Stimulated activated CD8-positive, alpha-beta memory T cell treated with anti-CD3 and anti-CD28 coated beads, Interleukin-4, amount 100 ng/mL, for 1 hour (primary cell): ENCODE measurements at places on chromosomes 12 and 14.

DNA sequence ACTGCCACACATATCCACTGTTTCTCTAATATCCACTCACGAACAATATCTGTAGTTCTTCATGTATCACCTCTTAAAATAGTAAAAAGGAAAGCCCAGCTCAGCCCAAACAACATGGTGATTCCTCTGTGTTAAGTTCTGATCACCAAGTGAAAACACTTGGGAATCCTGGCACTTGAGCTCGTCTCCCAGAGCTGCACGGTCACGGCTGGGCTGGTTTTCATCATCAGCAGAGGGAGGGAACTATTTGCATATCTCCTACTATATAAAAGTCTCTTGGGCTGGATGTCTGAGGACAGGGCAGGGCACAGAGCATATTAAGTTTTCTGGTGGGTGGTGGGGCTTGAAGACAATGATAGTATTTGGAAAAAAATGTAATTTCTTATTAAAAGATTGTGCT is 870.6 kb downstream of the TMEM121 start:
- no peak for DNase-seq

DNA sequence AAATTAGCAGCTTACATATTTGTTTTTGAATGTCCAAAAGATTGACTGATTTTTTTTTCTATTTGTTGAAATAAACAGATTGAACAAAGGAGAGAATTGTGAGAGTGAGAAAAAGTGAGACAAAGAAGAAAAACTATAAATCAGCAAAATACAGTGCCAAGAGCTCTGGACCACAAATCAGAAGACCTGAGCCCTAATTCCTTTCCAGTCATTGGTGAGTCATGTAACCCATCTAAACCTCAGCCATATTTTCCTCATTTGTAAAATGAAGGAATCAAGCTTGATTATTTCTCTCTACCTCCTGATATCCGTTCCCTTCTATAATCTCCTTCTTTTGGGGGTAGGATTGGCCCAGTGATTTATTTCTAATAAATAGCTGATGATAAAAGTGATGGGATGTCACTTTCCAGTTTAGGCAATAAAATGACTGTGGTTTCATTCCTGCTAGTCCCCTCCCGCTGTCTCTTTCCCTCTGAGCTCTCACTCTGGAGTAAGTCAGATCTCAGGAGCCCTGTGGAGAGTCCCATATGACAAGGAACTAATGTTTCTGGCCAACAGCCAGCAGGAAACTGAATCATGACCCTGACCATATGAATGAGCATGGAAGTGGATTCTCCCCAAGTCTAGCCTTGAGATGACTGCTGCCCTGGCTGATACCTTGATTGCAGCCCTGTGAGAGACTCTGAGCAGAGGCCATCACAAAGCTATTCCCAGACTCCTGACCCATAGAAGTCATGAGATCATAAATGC is 218.9 kb downstream of the ACSS3 start:
- no peak for DNase-seq

GRCh38 chr12:88411689-88412088 is 168.6 kb downstream of the KITLG start:
- no peak for DNase-seq

DNA sequence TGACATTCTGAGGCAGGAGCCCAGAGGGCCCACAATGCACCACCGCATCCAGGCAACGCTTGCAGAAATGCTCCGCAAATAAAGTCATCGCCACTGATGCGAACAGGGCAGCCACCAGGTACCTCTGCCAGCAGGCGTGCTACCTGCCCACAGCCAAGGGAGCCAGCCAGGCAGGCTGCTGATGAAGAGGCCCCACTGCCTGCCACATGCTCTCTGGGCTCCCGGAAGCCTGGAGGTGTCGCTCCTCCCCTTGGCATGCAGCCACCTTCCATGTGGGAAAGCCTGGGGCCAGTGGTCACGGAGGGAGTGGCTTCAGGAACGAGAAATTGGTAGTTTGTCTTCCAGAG is 14.7 kb downstream of the GPR132 start:
- no peak for DNase-seq

DNA sequence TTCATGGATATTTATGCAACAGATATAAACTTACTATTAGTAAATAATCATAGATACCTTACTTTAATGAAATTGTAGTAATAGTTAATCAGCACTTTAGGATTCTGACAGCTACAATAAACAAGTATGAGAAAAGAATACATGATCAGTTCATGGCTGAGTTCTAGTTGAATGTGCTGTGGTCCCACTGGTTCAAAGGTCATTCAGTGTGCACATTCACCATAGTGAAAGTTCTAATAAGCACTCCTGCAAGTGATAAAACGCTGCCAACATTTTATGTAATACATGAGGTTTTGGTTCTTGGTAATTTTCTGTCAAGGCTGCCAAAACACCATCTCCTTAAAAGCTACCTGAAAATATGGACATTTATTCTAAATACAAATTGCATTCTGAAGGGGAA is 92.6 kb downstream of the NUMB start:
- no peak for DNase-seq

- peak; percentile 51 for DNase-seq
Observed at GRCh38 chr12:111438481-111438880, 32.8 kb downstream of the SH2B3 start.

DNA sequence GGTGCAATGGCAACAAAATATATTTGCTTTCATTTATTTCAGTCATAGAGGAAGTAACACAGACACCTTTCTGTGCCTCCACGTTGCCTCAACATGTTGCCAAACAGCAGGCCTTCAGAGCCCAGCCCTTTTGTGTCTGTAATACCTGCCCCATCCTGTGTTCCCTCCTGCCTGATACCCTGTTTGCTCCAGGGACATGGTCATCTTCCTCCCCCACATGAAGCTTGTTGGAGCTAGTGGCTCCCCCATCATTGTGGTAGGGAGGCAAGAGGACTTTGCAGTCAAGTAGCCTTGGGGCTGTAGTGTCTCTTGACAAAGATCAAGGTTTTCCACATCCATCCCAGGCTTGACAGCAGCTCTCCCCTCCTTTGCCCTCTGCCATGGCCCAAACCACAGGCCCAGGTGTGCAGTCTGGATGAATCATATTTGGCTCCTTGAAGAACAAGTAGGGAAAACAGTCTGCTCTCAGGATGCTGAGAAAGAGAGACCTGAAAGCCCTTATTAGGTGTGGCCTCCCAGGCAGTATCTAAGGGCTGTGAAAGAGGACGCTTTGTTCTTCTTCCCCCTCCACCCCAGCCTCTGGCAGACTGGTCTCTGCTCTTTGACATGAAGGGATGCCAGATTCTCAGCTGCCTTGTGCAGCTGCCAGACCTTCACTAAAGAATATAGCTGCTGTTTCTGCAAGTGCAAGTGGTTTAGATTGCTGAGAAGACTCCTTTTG is 329.0 kb downstream of the C12orf75 start:
- no peak for DNase-seq

DNA sequence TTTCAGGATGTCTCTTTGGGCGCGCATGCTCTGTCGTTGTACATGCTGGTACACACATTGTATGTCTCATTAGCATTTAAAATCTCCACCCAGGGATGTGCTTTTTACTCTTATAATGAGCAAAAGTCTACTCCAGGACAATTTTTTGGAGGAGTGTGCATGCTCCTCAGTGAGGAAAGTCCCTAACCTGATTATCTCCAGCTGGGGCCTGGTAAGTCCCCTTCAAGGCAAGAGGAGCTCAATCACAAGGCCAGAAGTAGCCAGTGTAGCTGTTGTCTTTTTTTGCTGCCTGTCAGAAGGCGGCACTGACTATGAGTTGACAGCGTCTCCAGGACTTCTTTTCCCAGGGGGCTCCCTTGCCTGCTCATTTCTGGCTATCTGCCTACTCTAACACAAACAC is 218.3 kb upstream of the CNTN1 start:
- DNase-seq, result no peak

DNA sequence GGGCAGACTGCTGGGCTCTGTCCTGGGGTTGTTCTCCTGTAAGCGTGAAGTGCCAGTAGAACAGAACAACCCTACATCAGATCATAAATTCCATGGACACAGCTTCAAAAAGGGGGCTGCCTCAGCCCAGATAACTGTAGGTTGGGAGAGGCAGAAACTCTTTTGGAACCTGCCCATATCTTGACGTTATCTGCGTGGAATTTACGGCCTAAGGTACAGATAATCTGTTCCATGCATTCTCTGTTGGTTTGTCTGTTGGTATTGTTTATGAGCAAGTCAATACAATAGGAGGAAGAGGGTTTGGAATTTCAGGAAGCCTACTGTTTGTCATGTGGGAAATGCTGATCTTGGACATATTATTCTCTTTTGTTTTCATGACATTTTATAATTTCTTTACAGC is 36.7 kb downstream of the SLC25A47 start:
- no peak for DNase-seq

GRCh38 chr14:68627868-68628604 is 164.8 kb downstream of the ZFP36L1 start:
- DNase-seq, result peak; percentile 45

GRCh38 chr14:104105822-104106470 is 20.4 kb downstream of the ASPG start:
- no peak for DNase-seq

GRCh38 chr14:91264151-91265150 is 19.9 kb upstream of the GPR68 start:
- DNase-seq, result no peak

DNA sequence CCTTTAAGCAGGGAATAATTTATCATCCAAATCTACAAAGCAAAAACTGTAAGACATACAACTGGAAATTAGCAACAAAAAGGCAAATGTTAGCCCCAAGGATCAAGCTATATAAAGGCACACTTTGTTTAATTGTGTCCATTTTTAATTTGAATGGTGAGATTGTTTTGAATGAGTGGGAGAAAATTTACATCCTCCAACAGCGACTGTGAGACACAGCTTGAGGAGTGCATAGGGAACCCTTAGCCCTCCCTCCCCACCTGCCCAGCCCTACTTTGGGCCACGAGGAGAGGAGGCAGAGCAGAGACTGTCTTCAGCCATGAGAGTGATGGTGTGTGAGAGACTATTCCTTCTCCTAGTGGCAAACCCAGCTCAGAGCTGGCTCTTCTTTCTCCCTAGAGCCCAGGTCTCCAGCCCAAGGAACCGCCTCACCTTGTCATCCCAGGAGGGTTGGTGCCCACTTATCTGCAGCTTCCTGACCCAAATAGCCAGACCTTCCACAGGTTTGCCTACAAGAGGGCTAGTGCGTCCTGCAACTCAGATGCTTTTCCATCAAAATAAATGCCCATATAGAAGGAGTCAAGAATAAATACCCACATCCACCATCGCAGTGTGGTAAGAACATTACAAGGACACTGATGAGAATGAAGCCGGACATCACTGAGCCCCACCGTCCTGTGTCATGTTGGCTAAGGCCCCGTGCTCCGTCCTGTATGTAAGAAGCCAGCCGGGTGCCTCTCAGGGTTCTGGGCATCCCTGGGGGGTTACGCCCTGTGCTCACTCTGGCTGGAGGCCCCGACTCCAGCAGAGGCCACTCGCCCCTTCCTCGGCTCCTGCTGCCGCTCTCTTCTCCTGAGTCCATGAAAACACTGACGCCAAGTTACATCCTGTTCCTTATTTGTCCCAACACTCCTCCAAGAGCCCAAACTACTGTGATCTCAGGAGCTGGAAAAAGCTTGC is 36.4 kb upstream of the C14orf180 start:
- DNase-seq, result no peak

DNA sequence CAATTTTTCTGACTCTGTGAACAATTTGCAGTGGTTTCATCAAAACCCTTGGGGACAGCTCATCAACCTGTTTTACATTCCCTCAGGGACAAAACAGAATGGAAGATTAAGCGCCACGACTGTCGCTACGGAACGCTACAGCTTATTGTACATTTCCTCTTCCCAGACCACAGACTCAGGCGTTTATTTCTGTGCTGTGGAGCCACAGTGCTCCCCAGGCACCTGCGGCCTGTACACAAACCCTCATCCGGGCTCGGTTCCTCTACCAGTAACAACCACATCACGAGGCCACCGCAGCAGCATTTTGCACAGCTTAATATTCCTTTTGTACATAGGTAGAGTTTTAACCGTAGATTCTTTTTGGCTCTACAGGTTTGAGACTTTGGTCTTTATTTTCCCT is 397.4 kb upstream of the OR4E1 start:
- DNase-seq, result no peak

DNA sequence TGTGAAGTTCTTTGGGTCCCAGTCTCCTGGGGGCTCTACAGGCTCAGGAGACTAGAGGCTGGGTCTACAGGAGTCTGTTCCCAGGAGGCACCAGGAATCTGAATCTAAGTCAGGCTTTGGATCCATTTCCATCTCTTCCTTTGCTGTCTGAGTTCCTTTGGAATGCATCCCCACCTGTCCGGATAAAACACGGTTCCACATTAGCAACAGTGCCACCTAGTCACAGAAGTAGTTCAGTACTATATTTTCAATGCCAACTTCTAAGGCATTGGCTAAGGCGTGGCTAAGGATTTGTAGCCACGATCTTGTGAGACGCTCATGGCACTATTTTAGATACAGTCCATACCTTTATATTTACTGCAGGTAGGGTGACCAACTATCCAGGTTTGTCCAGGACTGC is 15.1 kb downstream of the ZC2HC1C start:
- DNase-seq, result no peak

DNA sequence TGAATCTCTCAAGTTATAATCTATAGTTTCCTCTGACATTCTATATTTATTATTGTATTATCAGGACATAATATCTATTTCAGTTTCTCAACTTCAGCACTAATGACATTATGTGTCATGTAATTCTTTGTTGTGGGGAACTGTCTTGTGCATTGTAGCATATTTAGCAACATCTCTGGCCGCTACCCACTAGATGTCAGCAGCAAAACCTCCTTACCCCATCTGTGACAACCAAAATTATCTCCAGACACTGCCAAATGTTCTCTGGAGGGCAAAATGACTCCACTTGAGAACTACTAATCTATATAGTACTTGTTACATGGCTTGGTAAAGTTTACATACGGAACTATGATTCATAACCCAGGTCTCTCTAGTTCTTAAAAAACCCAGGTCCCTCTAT is 110.2 kb downstream of the RASSF9 start:
- DNase-seq, result no peak

GRCh38 chr12:20483776-20484175 is 115.4 kb downstream of the PDE3A start:
- DNase-seq, result no peak

GRCh38 chr14:89418452-89418851 is 1.4 kb upstream of the FOXN3 start:
- no peak for DNase-seq

GRCh38 chr12:52191841-52192791 is at the start of gene KRT80:
TSS of gene KRT80 (minus strand) at chr12:52192014. CDS start at chr12:52191902, 112 bp downstream.
- no peak for DNase-seq
